ENCODE measurements at places on chromosomes 12 and 14.

GRCh38 chr14:51035611-51036192 is 59.2 kb downstream of the TRIM9 start:
- no peak for DNase-seq

DNA sequence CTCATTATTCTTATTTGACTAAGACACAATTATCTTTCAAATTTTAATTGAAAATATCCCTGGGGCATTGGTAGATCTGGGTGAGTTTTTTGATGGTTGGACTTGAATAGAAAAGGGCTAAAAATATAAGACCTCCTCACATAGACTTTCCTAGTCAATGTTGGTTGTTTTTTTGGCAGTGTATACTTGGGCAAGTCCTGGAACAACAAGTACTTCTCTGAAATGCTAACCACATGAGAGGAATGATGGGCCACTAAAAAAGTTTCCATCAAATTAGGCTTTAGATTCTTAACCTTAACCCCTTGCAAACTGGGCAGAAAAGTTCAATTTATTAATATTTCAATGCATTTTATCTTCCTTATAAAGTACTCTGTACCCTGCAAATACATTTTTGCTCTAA is 97.6 kb downstream of the FGD4 start:
- no peak for DNase-seq

- DNase-seq: no peak
These were observed 40.7 kb upstream of the HDAC7 start for GRCh38 chr12:47860279-47860841.

DNA sequence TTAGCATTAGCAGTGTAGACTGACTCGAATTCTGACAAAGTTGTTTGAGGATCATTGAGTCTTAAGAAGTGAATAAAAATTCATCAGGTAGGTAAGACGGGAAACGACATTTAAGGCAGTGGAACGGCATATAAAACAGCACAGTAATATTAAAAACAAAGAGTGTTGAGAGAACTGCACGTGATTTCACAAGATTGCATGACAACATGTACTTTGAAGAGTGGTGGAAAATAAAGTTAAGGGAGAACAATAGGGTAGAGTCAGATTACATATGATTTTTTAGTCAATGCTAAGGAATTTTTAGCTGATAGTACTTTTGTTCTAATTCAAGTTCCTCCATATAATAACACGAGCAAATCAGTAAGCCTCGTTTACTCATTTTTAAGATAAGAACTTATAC is 115.4 kb downstream of the SOX5 start:
- DNase-seq: no peak

Measured in gastrocnemius medialis (tissue), 4 donors.